Ecto neural progenitor cell (in vitro differentiated cells): ENCODE measurements at places on chromosomes 16 and 17.

GRCh38 chr16:457732-458400, 32.4 kb downstream of the RAB11FIP3 start:
- DNase-seq: no peak

- DNase-seq: no peak
Observed at GRCh38 chr17:63635787-63636186, 13.6 kb downstream of the MAP3K3 start.

GRCh38 chr17:27420211-27420950, 35.9 kb upstream of the KSR1 start:
- DNase-seq: no peak

DNA sequence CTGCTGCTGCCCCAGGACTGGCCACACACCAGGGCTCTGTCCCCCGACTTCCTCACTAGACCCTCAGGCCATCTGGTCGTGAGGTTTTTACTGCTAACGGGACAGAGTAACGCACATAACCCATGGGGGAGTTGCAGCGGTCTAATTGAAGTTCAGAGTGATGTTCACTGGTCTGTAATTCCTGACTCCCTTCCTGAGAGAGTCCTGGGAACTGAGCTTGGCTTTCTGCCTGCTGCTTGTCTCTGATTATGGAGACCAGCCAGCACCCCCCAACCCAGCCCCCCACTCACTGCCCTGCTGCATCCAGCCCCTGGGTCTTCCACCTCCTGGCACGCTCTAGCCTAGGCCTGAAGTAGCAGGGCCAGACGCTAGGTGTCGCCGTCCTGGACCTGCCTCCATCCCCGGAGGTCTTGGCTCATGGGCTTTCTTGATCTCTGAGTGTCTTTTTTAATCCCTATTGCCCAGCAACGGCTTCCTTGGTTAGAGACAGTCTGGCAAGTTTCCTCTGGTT, 192.9 kb downstream of the CCDC182 start:
- DNase-seq: peak; percentile 91

DNA sequence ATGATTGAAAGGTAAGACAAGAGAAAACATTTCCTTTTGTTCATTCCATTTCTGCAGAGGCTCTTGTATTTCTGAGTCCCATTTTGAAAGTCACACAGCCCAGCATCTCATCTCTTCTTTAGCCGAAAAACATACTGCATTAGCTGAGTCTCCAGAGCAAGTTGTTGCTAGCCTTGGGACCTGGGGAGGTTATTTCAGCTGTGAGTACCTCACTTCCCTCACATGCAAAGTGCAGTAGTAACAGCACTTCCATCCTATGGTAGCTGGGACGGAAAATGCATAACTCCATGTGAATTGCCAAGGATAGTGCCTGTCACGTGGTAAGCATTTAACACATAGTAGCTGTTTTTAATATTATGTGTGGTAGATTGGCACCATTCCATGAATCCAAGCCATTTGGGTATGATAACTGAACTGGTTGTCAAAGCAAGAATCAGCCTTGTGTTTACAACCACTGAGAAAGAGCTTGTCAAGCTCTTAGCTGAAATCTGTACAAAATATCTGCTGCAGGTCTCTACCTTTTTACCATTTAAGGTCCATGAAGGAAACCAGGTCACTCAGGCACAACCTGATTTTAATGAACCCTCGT, 345.7 kb downstream of the CDH13 start:
- no peak for DNase-seq

GRCh38 chr16:82767808-82768207, 141.0 kb downstream of the CDH13 start:
- DNase-seq: no peak

GRCh38 chr16:78659668-78660217, 560.3 kb downstream of the WWOX start:
- DNase-seq: no peak

GRCh38 chr16:65863236-65863635, 503.3 kb upstream of the CDH5 start:
- no peak for DNase-seq

GRCh38 chr17:36931697-36932382, 5.4 kb upstream of the LHX1 start:
- DNase-seq: peak; percentile 53

DNA sequence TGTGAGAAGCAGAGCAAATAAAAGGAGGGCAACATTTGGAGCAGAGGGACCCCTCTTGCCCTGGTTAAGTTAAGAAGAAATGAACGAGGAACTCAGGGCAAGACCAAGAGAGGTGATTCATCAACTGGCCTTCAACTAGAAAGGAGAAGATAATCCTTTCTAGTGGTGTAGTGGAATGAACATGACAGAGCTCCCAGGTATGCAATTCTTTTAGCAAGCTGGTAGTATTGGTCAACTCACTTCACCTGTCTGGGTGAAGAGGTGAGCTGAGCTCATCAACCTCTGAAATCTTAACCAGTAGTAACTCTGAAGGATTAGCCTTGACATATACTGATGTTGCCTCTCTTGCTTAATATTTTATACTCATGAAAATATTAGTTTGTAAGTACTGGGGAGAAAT, 1024.7 kb upstream of the GOT2 start:
- DNase-seq: no peak

DNA sequence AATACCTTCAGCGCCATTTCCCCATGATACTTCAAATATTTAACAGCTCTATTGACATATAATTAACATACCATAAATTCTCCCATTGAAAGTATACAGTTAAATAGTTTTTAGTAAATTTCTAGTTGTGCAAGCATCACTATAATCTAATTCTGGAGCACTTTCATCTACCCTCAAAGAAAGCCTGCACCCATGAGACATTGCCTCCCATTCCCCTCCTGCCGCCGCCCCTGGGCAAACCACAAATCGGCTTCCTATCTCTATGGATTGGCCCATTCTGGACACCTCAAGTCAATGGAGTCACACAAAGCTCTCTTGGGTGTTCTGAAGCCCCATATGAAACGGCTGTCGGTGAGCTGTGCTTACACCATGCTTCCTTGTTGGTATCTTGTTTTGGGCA, 77.3 kb upstream of the CBX4 start:
- DNase-seq: no peak

DNA sequence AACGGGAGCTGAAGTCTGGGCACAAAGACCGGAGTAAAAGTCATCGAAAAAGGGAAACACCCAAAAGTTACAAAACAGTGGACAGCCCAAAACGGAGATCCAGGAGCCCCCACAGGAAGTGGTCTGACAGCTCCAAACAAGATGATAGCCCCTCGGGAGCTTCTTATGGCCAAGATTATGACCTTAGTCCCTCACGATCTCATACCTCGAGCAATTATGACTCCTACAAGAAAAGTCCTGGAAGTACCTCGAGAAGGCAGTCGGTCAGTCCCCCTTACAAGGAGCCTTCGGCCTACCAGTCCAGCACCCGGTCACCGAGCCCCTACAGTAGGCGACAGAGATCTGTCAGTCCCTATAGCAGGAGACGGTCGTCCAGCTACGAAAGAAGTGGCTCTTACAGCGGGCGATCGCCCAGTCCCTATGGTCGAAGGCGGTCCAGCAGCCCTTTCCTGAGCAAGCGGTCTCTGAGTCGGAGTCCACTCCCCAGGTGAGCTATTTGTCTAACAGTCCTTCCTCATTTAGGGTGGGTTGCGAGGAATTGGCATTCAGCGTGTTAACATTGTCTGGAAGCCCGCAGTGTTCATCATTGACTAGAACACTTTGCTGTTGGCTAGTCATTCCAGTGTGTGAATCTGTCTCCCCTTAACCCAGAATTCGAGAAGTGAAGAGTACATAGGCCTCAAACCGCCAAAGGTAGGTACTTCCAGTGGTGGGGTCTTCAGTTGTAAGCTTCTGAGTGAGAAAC, 1.5 kb downstream of the CDK12 start:
- DNase-seq: peak; percentile 66

DNA sequence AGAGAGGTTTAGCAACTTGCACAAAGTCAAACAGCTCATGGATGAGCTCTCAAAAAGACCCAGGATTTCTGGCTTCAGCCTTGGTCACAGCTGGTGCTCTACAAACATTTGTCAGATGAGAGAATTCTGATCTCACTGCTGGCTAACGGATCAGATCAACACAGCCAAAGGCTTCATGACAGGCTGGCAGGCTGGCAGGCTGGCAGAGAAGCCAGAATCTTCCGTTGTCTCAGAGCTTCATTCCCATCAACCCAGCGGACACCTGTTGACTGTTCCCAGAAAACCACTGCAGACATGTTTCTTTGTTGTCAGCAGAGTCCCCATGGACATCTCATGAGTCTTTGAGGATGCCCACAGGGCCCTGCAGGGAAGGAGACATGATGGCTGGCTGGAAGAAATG, 303.8 kb upstream of the ASIC2 start:
- DNase-seq: no peak

GRCh38 chr17:614653-615546, 99.7 kb downstream of the VPS53 start:
- no peak for DNase-seq

DNA sequence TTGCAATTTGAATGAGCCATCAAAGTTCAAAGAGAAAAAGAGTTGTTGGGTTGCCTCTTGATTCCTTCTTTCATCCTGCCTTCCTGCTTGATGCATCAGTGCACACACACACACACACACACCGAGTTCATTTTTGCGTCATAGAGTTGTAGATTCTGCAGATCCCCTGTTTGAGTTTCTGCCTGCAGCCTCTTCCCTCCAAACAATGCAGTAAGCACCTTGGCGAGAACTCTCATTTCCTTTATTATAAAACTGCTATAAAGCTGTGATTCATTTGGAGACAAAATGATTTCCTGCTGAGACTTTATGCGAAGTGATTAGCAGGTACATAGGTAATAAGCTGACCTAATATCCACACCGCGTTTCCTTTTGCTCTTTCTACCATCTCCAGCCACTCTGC, 26.7 kb downstream of the DNAH9 start:
- DNase-seq: no peak

- DNase-seq: no peak
Observed at GRCh38 chr17:62892870-62893338, 73.1 kb upstream of the TANC2 start.

GRCh38 chr16:10069374-10069773, 112.9 kb downstream of the GRIN2A start:
- no peak for DNase-seq

DNA sequence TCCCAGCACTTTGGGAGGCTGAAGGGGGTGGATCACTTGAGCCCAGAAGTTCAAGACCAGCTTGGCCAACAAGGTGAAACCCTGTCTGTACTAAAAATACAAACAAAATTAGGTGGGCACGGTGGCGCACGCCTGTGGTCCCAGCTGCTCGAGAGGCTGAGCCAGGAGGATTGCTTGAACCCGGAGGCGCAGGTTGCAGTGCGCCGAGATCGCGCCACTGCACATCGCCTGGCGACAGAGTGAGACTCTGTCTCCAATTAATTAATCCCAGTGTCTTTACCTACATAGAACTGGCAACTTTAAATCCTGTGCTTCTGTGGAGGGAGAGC, 1.5 kb upstream of the ELOB start:
- DNase-seq: no peak

GRCh38 chr16:61897657-61898056, 138.6 kb downstream of the CDH8 start:
- no peak for DNase-seq

- no peak for DNase-seq
Observed at GRCh38 chr16:11016993-11017392, 72.6 kb downstream of the CLEC16A start.

GRCh38 chr16:24906199-24906808, 60.5 kb downstream of the SLC5A11 start:
- DNase-seq: no peak

DNA sequence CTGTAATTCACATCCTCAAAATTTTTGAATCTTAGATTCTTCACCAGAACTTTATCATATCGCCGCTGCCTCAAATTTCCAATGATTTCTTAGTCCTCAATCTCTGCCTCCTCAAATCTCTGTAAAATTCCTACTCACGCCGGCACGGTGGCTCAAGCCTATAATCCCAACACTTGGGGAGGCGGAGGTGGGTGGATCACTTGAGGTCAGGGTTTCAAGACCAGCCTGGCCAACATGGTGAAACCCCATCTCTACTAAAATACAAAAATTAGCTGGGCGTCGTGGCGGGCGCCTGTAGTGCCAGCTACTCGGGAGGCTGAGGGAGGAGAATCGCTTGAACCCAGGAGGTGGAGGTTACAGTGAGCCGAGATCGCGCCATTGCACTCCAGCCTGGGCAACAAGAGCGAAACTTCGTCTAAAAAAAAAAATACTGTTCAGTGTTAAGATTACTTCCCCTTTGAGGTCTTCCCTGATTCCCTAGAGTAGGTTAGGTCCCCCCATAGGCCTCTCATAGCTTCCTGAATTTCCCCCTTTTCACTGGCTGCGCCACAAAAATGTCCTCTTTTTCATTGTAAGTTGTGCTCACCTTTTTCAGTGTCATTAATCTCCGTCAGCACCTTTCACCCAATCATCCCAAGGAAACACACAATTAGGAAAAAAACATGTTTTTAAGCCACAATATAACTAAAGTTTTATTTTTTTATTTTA, 919 bp upstream of the CBX1 start:
- DNase-seq: no peak

DNA sequence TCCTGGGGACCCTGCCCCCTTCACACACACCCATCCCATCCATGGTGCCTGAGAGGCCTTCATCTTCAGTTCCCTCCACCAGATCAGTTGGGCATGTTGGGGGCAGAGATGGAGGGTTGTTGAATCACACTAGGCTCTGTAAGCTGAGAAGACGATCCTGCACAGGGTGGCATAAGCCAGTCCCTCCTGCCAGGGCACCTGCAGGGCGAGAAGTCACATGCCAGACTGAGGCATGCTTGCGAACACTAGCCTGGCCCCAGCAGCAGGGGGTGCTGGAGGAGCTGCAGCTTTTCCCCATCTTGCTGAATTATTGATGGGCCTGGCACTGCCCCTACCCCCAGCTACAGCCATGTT, 6.1 kb upstream of the TBX2 start:
- DNase-seq: no peak

GRCh38 chr17:7147772-7148171, 31.4 kb downstream of the ASGR1 start:
- no peak for DNase-seq
